M059J (cell line): ENCODE measurements at places on chromosomes 3 and 15. TPM values are rescaled to one million over a fixed set of nuclear protein-coding genes. Genes with fewer than 3 reads are reported as not detected.

DNA sequence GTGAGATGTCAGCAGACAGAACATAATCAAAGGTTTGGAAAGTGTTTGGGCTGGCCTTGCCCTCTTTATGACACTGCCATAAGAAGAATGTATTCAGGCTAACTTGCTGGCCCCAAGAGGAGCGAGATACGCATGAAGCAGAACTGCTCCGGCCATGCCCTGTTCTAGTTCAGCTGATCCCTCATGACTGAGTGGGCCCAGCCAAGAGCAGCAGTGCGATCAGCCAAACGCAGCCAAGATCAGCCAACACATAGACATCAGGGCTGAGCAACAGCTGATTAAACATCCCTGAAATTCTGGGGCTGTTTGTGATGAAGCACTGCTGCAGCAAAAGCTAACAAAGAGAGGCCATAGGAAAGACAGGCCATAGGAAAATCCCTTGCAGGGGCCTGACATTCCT, 24.1 kb downstream of the POMGNT2 start:
- no peak for DNase-seq

- peak; percentile 20 for DNase-seq
Measured at GRCh38 chr3:196872316-196872715, 4.6 kb downstream of the SENP5 start.

DNA sequence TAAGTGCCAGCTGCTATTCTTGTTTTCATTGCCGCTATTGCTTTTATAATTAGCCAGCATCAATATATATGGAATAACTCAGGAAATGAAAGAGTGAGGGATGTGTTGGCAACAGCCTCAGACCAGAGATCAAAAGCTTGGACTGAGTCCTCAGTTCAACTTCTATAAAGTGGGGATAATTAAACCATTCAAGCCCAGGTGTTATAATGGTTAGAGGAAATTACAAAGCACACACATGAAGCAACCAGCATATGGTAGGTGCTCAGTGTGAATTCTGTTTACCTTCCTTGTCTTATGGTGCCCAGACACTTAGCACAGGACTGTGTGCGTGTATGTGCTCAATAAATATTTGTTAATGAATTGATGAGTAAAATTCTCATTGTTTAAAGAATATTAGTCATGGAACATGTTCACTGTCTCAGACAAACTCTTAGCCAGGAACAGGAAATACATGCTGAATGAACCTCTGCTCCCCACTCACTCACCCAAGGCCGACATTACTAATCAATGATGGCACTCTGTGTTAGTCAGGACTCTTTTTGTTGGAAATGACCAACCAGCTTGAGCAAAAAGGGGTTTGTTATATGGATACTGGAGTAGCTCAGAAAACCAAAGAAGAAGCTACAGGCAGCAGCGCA, 16.7 kb upstream of the CCDC174 start:
- peak; percentile 19 for DNase-seq

GRCh38 chr3:88149101-88149508, 654 bp upstream of the C3orf38 start:
- DNase-seq, result peak; percentile 25

DNA sequence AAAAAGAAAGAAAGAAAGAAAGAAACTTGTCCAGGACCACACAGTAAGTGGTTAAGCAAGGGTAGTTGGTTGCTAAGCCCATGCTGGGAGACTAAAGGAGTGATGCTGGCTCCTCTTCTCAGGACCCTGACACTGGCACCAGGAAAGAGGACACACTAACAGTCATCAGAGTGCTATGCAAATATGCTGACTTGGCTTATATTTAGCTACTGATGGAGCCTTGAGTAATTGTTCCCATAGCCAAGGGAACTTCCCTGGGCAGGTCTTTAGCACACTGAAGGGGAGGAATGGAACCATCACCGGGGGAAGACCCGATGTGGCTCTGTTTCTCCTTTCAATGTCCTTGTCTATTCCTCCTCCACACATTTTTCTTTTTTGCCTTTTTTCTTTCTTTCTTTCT, 6.2 kb downstream of the TMEM40 start:
- peak; percentile 61 for DNase-seq

DNA sequence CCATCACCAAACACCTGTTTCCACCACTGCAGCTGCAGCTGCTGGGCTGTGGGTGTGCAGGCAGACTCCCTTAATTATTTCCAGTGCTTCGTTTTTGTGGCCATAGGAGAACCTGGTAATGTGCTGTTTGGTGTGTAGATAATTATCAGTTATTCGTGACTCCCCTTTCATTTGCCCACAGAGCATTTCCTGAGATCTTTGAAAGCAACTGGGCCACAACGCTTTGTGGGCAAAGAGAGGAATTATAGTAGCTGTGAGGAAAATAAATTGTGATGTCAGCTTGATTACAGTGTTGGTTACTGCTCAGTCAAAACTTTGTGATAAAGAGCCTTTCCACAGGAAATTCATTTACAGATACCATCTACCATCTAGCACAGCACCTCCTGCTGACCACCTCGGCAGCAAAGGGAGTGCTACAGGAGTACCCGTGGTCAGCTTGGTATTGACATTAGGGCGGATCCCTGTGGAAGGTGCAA, 193.3 kb upstream of the SLCO3A1 start:
- no peak for DNase-seq

- DNase-seq, result peak; percentile 31
Measured at GRCh38 chr15:44490622-44491021, 46.3 kb upstream of the EIF3J start.

GRCh38 chr15:65752151-65752700, 39.9 kb downstream of the DENND4A start:
- no peak for DNase-seq

GRCh38 chr3:69650066-69650419, 89.2 kb upstream of the MITF start:
- DNase-seq, result no peak

Gene CFAP100
- not detected in 2 replicates for total RNA-seq

Gene CHRFAM7A
- total RNA-seq, result 1.1 and 2.4 TPM in 2 replicates

Gene APOD
- total RNA-seq, result not detected in 2 replicates

Gene RNF7
- 117 and 136 TPM in 2 replicates for total RNA-seq

Gene FBXL22
- total RNA-seq, result not detected in 2 replicates

Gene TPRA1
- total RNA-seq, result 56.6 and 60.1 TPM in 2 replicates

Gene CYP1A2
- total RNA-seq, result not detected in 2 replicates
